ENCODE measurements at places on chromosomes 4 and X. TPM values are rescaled to one million over a fixed set of nuclear protein-coding genes. Genes with fewer than 3 reads are reported as not detected.

CCDC158 gene
- total RNA-seq: not detected

SSX2 gene
- not detected for total RNA-seq

LEF1 gene
- 0.07 TPM for total RNA-seq

CCSER1 gene
- total RNA-seq: not detected

MAGEA1 gene
- total RNA-seq: not detected

SH2D1A gene
- not detected for total RNA-seq

INTS6L gene
- 1.5 TPM for total RNA-seq

CNGA1 gene
- not detected for total RNA-seq

PNCK gene
- total RNA-seq: not detected

LANCL3 gene
- total RNA-seq: 3.5 TPM

DCAF12L1 gene
- 0.07 TPM for total RNA-seq

DMRTC1 gene
- not detected for total RNA-seq

XK gene
- under 0.01 TPM for total RNA-seq

APLN gene
- total RNA-seq: 583 TPM

APBB2 gene
- 106 TPM for total RNA-seq

FRMPD4 gene
- under 0.01 TPM for total RNA-seq

IRS4 gene
- total RNA-seq: not detected

MAGEC3 gene
- not detected for total RNA-seq
